Stimulated activated CD8-positive, alpha-beta memory T cell treated with anti-CD3 and anti-CD28 coated beads, Interleukin-2, amount 100 ng/mL, for 1 hour (primary cell): ENCODE measurements at places on chromosomes 7 and 10.

DNA sequence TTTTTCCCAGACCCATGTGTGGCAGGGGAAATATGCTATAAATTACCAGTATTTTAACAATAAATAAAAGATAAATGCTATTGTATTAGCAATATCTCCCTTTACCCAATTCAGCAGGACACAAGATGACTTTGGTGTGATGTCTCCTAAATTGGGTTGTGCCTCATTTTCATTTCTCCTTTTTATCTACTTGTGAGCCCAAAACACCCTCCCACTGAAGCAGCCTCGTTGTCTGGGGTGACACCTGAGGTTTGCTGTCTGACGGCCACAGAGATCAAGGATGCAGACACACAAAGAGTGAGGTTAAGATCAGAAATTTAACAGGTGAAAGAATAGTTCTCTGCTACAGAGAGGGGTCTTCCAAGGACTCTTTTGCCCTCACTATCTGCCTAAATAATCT lies 27.1 kb upstream of the CC2D2B start:
- DNase-seq = no peak

GRCh38 chr7:40597517-40597916 lies 462.7 kb downstream of the SUGCT start:
- DNase-seq = no peak

DNA sequence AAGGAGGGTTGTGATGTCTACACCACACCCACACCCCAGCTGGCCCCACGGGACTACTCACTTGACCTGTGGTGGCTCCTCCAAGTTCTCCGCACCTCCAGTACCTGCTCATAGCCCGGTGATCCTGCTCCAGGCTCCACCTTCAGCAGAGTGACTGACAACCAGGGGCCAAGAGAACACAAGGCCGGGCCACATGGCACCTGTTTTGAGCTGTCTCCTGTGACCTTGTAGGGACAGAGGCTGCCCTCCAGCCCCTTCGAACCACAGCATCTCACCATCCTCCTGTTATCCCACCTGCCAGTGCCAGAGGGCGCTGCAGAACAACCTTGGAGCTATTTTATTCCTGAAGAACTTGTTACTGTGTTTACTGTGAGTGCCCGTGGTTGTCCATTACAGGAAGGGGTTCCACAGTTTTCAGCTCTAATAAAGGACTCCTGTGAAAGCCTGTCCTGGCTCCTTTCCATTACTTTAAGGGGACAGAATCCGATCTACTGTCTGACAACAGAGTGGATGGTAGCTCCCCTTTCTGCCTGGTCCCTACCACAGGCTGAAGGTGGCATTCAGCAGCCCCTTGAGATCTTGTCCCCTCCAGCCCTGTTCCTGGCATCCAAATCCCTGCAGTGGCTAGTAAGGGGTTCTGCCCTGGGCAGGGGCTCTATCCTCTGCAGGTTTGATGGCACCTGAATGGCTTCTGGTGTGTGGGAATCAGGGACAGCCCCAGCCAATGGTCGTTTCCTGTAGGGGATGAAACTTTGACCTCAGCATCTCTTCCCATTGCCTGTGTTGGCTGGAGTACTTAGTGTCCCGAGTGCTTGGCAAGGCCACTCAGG lies 50.8 kb downstream of the C10orf120 start:
- DNase-seq = no peak

GRCh38 chr7:27239387-27240014 lies 3.1 kb upstream of the EVX1 start:
- no peak for DNase-seq

GRCh38 chr7:35599645-35600044 lies 95.3 kb downstream of the HERPUD2 start:
- DNase-seq = no peak

GRCh38 chr10:42367532-42368230 lies 270.7 kb downstream of the ZNF33B start:
- no peak for DNase-seq

DNA sequence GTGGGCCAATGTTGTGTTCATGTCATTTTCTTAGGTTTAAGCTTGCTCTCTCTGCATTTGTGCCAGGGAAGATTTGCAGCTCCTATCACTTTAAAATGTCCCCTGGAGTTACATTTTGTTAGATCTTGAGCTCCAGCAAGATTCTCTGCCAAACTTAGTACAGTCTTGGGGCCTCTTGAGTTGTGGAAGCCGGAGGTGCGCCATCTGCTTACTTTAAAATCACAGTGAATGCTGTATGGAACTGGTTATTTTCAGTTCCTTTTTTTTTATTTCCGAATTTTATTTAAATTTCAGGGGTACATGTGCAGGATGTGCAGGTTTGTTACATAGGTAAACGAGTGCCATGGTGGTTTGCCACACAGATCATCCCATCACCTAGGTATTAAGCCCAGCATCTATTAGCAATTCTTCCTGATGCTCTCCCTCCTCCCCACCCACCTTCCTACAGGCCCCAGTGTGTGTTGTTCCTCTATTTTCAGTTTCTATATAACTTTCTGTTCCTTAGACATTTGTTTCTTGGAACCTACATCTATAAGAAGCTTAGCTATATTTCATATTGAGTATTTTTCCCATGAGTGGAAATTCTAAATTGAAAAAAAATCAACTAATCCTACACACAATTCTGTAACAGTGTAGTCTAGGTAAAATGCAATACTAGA lies 114.4 kb upstream of the CREB5 start:
- DNase-seq = no peak

DNA sequence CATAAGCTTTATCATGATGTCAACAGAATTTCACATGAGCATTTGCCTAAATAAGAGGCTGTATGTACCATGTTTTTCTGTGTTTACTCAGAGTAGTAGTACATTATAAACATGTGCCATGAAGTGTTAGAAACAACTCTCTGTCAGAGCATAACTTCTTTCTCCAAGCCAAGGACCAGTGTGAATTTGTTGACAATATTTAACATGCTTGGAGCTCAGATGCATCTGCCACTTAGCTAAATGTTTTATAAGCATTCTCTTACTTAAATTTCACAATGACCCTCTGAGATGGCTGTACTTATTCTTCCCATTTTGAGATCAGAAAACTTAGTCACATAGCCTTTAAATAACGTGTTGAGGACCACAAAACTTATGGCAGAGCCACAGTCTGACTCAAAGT lies 105.0 kb downstream of the SEMA3D start:
- DNase-seq = no peak

GRCh38 chr10:130709415-130709814 lies 573.2 kb downstream of the GLRX3 start:
- DNase-seq = no peak

- DNase-seq = peak; percentile 31
Measured at GRCh38 chr10:101602761-101603398, 14.8 kb downstream of the DPCD start.

DNA sequence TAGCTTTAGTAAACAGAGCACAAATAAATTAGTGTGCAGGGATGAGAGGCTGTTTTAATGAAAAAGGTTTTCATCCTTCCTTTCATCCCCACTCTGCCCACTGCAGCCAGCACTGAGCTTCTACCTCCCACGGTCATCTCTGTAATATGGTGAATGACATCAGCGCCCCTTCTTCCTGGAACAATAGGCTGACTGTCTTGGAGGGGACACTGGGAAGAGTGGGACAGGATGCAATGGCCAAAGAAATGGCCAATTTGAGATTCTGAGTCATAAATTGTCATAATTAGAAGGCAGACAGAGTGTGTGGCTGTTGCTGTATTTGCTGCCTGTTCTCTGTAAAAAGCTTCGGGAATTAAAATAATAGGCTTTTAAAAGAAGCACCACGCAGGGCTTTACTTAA lies 126.7 kb upstream of the CALN1 start:
- no peak for DNase-seq

GRCh38 chr7:103058122-103058521 lies 16.5 kb downstream of the FBXL13 start:
- no peak for DNase-seq

GRCh38 chr10:2994221-2994961 lies 73.0 kb upstream of the PFKP start:
- no peak for DNase-seq

- peak; percentile 23 for DNase-seq
Measured at GRCh38 chr7:157432957-157433576, 96.3 kb downstream of the DNAJB6 start.

DNA sequence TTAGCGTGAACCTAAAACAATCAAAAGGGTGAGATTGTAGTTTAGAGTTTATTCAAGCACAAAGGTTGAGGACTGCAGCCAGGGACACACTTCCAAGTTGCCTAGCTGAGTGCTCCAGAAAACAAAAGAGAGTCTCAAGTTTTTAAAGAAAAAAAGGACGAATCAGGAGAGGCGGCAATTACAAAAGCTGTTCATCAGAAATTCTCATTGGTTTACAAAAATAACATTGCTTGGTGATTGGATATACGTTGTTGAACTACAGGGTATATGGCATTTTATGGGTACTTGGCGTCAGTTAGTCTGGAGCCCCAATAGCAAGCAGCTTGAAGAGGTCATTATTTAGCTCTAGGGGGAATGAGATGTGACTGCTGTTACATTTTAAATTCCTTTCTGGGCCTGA lies 11.5 kb downstream of the ZNF438 start:
- no peak for DNase-seq

DNA sequence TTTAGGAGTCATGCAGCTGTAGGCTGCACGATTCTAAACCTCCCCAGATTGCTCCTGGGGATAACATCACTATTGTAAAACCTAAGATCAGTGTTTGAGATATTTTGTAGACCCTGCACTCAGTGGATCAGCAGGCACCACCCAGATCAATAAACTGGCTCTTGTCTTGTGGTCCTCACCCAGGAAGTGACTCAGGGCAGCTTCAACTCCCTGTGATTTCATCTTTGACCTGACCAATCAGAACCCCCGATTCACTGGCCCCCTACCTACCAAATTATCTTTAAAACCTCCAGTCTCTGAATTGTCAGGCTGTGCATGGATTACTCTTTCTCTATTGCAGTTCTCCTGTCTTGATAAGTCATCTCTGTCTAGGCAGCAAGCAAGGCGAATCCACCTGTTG lies 25.7 kb downstream of the ARL5B start:
- DNase-seq = no peak

DNA sequence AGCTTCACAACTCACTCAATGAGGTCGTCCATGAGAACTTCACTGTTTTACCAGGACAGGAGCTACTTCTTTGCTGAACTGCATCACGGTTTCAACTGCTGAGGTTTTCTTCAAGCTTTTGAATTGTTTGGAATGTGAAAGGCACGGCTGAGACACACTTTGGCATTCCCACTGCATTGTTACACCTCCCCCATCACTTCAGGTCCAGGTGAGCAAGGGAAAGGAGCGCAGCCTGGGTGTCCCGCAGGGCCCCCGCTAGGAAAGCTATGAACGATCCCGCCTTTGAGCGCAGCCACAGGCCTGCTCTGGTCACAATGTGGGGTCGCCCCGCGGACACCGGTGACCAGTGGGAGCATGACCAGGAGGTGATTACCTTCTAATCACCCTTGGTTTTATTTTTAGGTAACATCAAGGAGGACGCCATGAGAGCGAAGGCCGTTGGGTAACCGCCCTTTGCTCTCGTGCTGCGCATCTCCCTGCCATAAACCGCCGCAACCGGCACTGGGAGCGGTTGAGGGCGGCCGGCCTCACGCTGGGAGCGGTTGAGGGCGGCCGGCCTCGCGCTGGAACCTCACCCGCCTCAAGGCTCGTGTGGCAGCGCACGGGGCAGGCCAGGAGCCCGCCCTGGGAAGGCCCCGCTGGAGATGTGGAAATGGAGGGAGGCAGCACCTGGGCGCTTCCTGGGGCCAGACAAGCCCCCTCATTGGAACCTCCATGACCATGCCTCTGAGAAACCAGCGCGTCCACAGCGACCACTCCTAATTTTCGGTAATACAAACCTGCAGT lies 50.9 kb upstream of the SGMS1 start:
- no peak for DNase-seq

GRCh38 chr7:44064791-44065430 lies 456 bp downstream of the PGAM2 start:
- DNase-seq = no peak

GRCh38 chr10:61047081-61047480 lies 103.1 kb upstream of the RHOBTB1 start:
- DNase-seq = no peak

- no peak for DNase-seq
Measured at GRCh38 chr10:34186745-34187144, 628.4 kb downstream of the PARD3 start.

GRCh38 chr10:15741581-15741980 lies 21.9 kb upstream of the ITGA8 start:
- no peak for DNase-seq

DNA sequence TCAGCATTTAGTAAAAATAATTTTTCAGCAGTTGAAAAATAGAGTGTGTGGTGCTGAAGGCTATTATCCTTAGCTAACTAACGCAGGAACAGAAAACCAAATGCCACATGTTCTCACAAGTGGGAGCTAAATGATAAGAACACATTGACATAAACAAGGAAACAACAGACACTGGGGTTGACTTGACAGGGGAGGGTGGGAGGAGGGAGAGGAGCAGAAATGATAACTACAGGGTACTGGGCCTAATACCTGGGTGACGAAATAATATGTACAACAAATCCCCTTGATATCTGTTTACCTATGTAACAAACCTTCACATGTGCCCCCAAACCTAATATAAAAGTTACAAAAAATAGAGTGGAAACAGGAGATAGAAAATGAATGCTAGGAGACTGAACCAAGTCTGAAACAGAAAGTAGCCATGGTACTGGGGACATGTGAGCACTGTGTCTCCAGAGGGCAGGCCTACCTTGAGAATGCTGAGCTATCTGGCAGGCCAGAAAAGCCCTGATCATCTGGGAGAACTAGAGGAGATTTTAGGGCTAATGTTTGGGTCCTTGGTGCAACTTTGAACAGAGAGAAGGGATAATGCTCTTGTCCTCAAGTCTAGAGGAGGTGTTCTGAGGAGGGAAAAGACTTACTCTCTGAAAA lies 4.7 kb upstream of the EFCAB10 start:
- DNase-seq = no peak

GRCh38 chr10:72802763-72803505 lies 90.6 kb upstream of the OIT3 start:
- DNase-seq = no peak

DNA sequence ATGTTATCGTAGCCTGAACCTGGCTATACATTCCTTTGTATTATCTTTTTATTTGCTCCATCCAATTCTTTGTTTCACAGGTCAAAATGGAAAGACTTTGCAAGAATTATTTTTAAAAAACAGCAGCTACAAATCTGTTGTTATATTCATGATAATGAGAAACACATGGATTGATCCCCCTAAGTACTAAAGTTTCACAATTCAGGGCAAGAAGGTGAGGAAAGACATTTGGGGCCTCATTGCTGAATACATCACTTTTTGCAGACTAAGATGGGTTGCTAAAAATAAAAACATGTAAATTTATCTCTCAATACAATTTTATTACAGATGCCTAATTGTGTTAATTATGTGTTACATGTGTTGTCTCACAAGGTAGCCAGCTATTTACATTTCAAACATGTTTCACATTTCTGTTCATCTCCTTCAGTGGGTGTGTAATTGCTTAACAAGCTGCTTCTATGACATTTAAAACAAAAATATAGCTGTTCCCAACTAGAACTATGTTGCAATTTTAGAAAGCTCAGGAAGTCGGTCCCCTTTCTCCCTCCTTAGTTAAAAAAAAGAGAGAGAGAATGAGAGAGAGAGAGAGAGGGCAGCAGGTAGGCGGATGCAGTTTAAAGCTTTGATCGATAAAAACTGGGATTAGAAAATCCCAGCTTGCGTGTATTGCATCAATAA lies 606.3 kb upstream of the FZD8 start:
- no peak for DNase-seq
